Stimulated activated CD8-positive, alpha-beta memory T cell treated with anti-CD3 and anti-CD28 coated beads, Interleukin-2, amount 100 ng/mL, for 48 hours (primary cell): ENCODE measurements at places on chromosomes 7 and 10.
A peak's percentile ranks its signal among the peaks of the same experiment; 100 is the strongest.

DNA sequence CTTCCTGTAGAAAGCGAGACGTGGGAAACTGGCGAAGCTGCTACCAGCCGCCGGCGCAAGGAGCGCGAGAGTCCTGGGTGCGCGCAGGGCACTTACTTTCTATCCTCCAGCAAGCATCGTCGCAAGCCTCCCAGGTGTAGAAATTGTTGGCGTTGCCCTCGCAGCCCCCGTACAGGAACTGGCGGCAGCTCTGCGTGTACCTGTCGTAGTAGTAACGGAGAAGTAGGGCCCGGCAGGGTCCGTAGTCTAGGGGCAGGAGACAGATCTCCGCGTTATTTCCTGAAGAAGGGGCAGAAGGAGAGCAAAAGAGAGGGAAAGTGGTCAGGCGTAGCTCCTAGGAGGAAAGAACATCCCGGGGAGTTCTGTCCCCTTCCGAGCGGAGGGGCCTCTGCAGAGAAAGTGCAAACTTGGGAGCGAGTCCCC, 501 bp downstream of the TFPI2 start:
- DNase-seq, result no peak

- no peak for DNase-seq
Observed at GRCh38 chr7:147240468-147240867, 1123.9 kb downstream of the CNTNAP2 start.

GRCh38 chr7:72781161-72781560, 46.8 kb downstream of the TYW1B start:
- no peak for DNase-seq

DNA sequence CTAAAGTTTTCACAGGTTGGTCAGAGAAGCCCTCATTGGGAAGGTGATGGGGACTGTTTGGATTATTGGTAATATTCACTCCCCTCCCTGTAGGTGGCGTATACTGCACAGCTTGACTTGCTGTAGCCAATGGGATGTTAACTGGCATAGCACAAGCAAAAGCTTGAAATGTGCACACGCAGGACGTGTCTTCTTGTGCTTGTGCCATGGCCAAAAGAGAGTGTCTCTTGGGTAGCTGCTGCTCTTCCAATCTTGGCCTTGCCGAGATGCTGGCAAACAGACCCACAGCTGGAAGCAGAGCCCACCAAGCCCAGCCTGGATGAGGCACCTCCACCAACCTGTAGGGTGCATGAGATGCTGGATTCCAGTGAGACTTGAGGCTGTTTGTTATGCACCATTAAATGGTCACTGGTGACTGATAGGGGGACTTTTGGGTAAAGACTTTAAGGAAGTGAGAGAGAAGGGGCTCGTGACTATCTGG, 266.0 kb downstream of the GRID1 start:
- DNase-seq, result no peak

DNA sequence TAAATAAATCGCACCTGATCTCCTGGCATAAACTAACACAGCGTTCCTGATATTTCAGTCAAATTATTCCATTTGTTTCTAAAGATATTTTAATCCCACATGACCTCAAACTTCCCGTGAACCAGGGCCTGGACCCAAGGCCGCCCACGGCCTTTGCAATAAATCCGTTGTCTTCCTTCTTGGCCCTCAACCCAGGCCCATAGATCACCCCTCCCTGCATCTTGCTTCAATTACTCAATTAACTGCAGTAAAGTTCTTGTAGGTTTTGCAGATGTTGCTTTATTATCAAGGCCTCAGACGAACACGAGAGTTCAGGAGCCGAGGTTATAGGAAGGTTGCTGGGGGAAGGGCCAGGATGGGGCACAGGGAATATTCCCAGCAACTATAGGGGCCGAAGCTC, 249.4 kb downstream of the RAB11FIP2 start:
- no peak for DNase-seq

DNA sequence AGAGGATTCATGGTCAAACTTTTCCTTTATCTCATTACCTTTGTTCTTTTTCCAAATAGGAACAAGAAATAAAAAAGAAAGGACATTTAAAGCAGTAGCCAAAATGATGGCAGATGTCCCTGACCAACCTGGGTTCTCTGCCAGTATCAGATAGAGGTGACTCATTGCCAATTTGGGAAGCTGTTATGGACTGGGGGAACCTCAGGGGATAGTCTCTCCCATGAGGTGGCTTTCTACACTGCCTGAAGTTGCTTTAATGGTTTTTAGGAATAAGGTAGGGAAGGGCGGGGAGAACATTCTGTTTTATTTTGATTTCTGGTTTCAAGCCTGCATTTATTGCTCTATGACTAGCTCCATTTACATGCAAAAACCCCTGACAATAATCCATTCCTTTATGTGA, 457.9 kb upstream of the TPK1 start:
- no peak for DNase-seq

DNA sequence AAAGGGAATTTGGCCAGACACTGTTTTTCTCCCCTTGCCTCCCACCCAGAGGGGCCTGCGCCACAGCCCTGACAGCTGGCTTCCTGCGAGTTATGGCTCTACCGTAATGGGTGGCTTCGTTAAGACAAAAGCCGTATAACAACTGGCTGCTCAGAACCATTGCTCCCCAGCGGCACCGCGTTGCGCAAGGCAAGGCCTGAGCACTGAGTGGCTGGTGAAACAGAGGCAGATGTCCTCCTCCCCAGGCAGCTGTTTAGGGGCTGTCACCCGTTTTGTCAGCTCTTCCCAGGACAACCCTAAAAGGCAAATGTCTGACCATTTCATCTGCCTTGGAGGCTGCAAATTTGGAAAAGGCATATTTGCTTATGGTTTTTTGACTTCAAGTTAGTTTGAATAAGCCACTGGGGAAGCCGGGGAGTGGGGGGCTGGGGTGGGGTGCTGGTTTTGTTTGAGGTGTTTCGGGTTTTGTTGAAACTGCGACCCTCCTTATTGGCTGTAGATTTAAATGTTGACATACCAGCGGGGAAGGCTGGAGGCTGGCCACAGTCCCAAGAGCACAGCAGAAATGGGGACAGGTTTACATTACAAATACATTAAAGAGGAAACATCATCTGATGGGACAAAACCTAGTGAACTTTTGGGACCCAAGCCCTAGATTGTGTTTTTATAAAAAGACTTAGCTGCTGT, 681 bp upstream of the SPOCK2 start:
- no peak for DNase-seq

DNA sequence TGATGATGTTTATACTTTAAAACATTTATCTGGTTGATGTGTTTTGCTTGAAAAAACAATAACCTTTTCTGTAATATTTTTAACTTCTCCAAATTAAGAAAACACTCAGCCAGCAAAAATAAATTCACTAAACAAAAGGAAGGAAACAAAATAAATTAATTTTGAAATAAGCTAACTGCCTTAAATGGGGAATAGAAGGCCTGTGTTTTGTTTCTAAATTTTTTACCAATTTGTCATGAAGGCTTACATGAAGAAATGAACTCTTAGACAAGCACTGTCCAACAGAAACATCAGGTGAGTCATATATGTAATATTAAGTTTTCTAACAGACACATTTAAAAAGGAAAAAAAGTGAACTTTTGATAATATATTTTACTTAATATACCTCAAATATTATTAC, 68.5 kb downstream of the LRRN3 start:
- no peak for DNase-seq

GRCh38 chr10:133442191-133442966, 11.4 kb upstream of the SCART1 start:
- DNase-seq, result no peak

- no peak for DNase-seq
Observed at GRCh38 chr7:122070834-122071233, 73.2 kb downstream of the AASS start.

GRCh38 chr10:119325131-119325530, 117.8 kb downstream of the GRK5 start:
- no peak for DNase-seq

DNA sequence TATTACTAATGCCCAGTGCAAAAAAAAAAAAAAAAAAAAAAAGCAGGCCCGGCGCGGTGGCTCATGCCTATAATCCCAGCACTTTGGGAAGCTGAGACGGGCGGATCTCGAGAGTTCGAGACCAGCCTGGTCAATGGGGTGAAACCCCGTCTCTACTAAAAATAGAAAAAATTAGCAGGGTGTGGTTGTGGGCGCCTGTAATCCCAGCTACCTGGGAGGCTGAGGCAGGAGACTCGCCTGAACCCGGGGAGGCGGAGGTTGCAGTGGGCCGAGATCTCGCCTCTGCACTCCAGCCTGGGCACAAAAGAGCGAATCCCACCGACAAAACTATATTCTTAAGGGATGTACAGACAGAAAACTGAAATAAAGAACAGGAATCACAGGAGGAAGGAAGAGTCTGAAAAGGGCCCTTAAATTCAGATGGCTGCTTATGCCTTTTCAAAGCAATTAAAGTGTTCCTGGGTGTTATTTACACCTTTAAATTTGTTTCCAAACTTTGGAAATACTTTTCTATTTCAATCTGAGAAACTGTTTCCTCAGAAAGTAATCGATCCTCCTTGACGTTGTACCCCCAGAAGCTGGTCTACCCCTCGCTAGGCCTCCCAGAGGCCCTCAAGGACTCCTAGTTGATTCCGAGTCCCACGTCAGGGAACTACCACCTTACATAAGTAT, 2.0 kb upstream of the KMT2E start:
- peak; percentile 21 for DNase-seq

- DNase-seq, result no peak
Observed at GRCh38 chr10:100293066-100293465, 6.6 kb upstream of the BLOC1S2 start.

GRCh38 chr7:97845622-97846203, 26.5 kb downstream of the ASNS start:
- DNase-seq, result no peak

DNA sequence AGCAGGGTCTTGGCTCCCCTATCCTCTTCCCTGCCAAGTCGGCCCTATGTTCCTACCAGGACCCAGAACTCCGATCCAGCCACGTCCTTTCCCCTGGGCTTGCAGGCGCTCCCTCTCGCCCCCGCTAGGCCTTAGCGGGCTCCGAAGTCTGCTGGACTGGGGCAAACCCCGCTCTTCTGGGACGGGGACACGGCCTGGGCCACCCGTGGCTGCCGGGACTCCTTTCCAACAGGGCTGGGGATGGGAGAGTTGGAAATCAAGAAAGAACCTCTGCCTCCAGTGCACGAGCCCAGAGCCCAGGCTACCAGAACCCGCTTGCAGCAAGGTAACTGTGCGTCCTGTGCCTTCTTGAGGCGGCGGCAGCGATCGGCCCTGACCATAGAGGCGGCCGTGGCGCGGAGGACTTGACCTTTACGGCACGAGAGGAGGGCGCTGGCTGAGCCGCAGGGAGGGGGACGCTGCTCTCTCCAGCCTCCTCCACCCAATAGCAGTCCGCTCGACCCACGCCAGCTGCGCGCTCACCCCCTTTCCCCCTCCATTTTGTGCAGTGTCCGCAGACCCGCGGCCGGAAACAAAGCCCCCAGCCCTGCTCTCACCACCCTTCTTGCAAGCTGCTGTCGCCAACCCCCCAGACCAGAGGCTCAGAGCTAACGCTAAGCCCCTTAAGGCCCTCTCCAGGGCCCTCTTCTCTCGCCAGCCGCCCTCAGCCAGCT, 7.0 kb upstream of the HOXA11 start:
- DNase-seq, result no peak

- DNase-seq, result no peak
Observed at GRCh38 chr10:102473445-102474331, 22.3 kb upstream of the C10orf95 start.

DNA sequence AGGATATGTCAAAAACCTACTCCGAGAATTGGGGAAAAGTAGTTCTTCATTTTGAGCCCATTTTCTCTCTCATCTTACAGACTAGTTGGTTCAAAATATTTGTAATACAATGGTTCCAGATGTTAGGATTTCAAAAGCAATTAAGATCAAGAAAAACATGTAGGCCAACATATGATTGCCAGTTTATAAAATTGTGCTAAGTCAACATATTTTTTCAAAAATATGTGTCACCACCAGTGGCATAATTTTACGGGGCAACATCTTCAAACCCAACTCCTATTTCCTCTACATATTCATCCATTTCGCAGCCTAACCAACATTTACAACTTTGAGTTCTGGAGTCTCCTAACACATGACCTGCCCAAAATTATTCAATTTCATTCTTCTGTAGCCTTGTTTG, 514.5 kb upstream of the TPK1 start:
- no peak for DNase-seq

GRCh38 chr7:23333671-23334246, 34.6 kb downstream of the MALSU1 start:
- no peak for DNase-seq

DNA sequence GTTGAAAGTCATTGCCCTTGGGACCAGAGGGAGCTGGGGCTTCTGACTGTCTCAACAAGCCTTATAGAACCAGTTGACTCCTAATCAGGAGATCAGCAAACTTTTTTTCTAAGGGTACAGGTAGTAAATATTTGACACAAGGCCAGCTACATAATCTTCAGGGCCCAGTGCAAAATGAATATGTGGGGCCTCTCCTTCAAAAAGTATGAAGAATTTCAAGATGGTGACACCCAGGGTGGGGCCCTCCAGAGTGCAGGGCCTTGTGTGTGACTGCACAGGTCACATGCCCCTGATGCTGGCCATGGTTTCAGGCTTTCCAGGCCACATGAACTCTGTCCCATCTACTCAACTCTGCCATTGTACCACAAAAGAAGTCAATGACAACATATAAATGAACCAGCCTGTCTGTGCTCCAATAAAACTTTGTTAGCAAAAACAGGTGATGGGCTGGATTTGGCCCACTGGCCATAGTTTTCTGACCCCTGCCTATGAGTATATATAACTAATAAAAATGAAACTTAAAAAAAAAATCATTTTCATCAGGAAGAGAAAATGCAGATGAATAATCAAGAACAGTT, 6.1 kb downstream of the MMRN2 start:
- DNase-seq, result no peak

DNA sequence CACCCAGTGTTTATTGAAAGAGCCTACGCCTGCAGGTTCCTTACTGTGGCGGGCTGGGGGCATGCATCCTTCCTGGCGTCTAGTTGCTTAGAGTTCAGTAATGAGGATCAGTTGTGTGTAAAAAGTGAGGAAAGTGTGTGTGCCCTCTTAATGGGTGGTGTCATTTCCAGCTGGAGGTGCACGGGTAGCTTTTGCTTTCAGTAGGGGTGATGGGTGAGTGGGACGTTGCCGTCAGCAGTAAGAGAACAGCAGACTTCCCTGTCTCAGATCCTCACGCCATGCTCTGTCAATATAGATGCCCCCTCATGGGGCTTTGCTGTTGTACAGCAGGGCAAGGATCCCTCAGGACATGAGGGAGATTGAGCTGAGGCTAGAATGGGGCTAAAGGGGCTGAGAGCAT, 352.6 kb upstream of the GALNT17 start:
- no peak for DNase-seq

DNA sequence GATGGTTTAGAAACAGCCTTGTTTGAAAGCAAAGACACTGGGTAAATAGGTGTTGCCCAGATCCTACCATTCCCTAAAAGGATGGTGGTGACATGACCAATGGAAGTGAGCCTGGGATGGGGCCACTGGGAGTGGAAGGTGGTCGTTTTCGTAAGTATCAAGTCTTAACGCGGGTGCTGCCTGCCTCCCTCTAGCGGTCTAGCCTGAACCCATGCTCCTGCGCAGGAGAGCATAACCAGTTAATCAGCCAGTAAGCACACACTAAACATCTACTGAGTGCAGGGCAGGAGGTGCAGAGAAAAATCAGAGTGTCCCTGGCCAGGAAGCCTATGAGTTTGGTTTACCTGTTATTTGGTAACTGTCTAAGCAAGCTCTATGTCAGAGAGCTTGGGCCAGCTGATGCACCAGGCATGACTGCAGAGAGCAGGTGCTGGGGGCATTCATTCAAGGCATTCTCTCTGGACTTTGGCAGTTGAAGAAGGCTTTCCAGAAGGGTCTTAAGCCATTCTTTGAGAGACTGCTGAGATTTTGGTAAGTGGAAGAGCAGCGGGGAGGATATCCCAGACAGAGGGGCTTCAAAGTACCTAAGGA, 930 bp downstream of the GARIN1A start:
- DNase-seq, result no peak

- DNase-seq, result peak; percentile 6
Observed at GRCh38 chr10:84424731-84425167, 96.4 kb downstream of the CCSER2 start.
